ENCODE measurements at places on chromosomes 7 and 10.

DNA sequence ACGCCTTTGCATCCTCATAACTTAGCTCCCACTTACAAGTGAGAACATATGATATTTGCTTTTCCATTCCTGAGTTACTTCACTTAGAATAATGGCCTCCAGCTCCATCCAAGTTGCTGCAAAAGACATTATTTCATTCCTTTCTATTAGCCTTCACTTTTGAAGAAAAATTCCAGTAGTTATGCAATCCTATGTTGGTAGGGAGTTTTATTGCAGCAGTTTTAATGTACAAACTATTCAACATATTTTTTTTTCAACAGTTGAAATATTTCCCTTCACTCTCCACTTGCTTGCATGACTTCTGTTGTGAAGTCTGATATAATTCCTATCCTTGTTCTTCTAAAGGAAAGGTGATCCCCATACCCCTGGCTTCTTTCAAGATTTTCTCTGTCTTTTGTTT lies 27.3 kb upstream of the ARHGAP22 start:
- DNase-seq, result no peak
- H3K4me3 ChIP-seq, result no peak overlapping the region
- H3K36me3 ChIP-seq, result no peaks in the 10 kb centered on the region
- H3K4me1 ChIP-seq, result no peaks in the 10 kb centered on the region
- no peaks in the 10 kb centered on the region for H3K27me3 ChIP-seq
- H3K27ac ChIP-seq, result no peak overlapping the region

DNA sequence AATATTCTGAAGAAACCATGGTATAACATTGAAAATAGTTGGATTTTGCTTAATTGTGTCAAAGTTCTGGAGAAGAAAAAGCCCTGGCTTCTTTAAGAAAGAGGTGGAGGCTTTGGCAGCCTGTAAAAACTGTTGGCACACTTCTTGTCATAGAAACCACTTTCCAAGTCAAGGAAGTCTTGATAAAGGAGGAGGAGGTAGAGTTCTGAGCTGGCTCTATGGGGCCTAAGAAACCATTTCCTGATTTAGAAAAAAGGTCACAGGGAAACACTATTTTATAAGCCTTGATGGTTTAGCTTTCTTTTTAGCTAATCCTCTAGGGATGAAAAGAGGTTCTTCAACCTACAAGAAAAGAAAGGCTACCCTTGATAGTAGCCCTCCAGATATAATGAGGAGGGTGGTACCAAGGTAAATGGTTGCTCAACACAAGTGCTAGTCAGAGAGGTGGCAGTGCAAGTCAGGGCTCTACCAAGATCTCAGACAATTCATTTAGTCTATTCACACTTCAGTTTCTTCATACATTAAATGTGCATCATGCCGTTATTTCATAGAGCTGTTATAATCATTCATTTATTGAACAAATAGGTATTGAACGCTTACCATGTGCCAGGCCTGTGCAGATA lies 346.9 kb downstream of the RNLS start:
- H3K27me3 ChIP-seq, result no peaks in the 10 kb centered on the region
- peaks cover 3% of the 10 kb centered on the region for H3K4me1 ChIP-seq
- no peaks in the 10 kb centered on the region for H3K36me3 ChIP-seq
- H3K4me3 ChIP-seq, result no peak overlapping the region

DNA sequence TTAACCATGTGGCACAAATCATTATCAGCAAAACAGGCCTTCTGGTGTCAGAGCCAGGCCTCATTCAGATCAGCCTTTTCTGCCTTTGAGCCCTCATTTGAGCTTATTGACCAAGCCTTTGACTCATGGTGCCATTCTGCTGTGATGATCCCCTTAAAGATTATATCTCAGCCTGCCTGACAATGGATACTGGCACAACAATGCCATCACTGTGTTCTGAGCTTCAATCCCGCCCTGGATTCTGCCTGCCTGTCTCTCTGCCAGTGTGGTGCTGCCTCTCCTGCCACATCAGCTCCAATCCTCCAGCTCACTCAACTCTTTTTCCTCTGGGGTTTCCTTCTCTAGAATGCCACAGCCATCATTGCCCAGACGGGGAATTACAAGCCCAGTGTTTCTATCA lies 52.6 kb downstream of the SRI start:
- no peaks in the 10 kb centered on the region for H3K36me3 ChIP-seq
- no peak overlapping the region for H3K4me3 ChIP-seq
- H3K4me1 ChIP-seq, result no peaks in the 10 kb centered on the region
- H3K27me3 ChIP-seq, result no peaks in the 10 kb centered on the region
- H3K27ac ChIP-seq, result no peak overlapping the region

GRCh38 chr7:1940402-1940786 lies 270.3 kb downstream of the ELFN1 start:
- H3K4me1 ChIP-seq, result peaks cover 3% of the 10 kb centered on the region
- H3K4me3 ChIP-seq, result no peak overlapping the region
- no peak for DNase-seq
- no peaks in the 10 kb centered on the region for H3K27me3 ChIP-seq
- no peak overlapping the region for H3K27ac ChIP-seq

DNA sequence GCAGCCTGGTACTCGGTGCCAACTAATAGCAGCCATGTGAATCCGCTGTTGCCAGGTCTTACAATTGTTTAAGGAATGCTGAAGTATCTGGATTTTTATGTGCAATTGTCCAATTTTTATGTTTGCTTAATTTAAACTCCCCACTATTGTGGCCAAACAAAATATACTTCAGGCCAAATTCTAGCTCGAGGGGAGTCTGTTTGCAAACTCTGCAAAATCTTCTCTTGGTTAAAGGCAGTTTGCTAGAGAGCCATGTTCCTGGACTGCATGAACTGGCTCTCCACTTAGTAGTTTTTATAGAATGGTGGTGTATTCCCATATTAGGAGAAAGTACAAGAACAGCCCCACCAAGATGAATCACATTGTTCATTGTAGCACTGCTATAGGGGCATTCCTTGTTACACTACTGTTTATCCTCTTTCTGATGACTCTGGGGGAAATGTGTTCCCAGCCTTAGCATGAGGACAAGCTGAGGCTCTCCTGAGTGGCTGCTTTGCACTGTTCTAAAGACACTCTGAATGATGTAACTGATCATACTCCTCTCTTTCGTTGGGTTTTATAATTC lies 178.0 kb upstream of the GLI3 start:
- H3K27me3 ChIP-seq, result no peaks in the 10 kb centered on the region
- no peak for DNase-seq
- no peaks in the 10 kb centered on the region for H3K36me3 ChIP-seq
- H3K4me3 ChIP-seq, result no peak overlapping the region
- H3K4me1 ChIP-seq, result no peaks in the 10 kb centered on the region

GRCh38 chr7:77504951-77505350 lies 32.1 kb upstream of the PTPN12 start:
- no peak for DNase-seq
- no peak overlapping the region for H3K27ac ChIP-seq

All from mesendoderm (in vitro differentiated cells).